Adrenal gland (tissue), 19 donors: ENCODE measurements at places on chromosomes 1 and 21. TPM values are rescaled to one million over a fixed set of nuclear protein-coding genes. Genes with fewer than 3 reads are reported as not detected.

The CFAP107 gene
- not detected for total RNA-seq

The ETV3L gene
- total RNA-seq: not detected

The E2F2 gene
- total RNA-seq: 0.12 TPM

The KRTAP10-3 gene
- not detected for total RNA-seq

The CLIC4 gene
- total RNA-seq: 26.8 TPM

DNA sequence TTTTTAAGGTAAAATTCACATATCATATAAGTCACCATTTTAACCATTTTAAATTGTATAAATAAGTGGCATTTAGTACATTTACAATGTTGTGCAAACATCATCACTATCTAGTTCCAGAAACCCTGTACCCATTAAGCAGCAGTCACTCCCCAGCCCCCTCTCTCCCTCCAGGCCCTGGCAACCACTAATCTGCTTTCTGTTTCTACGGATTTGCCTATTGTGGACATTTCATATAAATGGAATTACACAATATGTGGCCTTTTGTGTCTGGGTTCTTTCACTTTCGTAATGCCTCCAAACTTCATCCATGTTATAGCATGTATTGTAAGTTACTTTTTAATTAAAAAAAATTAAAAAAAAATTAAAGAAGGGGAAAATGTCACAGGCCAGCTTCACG is 58.0 kb upstream of the RAB3GAP2 start:
- no peak for DNase-seq
- no peaks in the 10 kb centered on the region for H3K4me1 ChIP-seq
- H3K36me3 ChIP-seq: no peaks in the 10 kb centered on the region
- no peaks in the 10 kb centered on the region for H3K27me3 ChIP-seq

DNA sequence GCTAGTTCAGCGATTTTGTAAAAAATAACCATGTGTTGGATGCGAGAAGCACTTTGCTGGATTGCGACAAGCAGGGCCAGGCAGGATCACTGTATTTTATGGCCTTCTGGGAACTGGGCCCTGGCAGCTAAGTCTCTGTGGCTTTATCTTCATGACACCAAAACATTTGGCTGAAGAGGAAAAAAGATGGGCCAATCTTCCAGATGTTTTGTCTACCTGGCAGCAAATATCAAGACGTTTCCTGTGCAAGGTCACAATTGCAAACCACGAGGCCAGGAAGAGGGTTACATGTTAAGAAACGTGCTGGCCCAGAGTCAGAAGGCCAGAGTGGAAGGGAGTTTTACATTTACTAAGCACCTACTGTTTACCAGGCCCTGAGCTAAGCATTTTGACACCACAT is 22.1 kb downstream of the GRIK3 start:
- H3K27me3 ChIP-seq: no peaks in the 10 kb centered on the region
- no peak for DNase-seq
- H3K36me3 ChIP-seq: no peaks in the 10 kb centered on the region
- no peak overlapping the region for H3K4me3 ChIP-seq

GRCh38 chr1:108845446-108845845 is 11.4 kb downstream of the AKNAD1 start:
- H3K4me1 ChIP-seq: no peaks in the 10 kb centered on the region
- DNase-seq: no peak
- H3K4me3 ChIP-seq: no peak overlapping the region
- H3K27ac ChIP-seq: no peak overlapping the region
